Activated naive CD4-positive, alpha-beta T cell (primary cell): ENCODE measurements at places on chromosomes 3 and 15.

DNA sequence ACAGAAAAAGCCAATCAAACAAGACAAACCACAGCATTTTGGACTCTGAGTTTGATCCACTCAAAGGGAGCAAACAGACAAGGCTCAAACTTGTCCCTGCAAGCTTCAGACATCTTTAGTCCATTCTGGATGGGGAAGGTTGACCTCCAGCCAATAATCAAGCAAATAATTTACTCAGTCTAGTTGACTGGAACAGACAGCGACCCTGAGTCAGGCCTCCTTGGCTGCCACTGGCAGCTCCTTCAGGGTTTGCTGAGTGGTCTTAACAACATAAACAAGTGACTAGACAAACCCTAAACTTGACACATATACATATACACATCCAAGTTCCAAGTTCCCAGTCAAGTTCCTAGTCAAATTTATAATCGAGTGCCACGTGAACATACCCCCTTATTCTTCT, 313.9 kb downstream of the POLQ start:
- no peak for DNase-seq

- DNase-seq: no peak
Observed at GRCh38 chr3:149085828-149086231, 503 bp downstream of the HLTF start.

DNA sequence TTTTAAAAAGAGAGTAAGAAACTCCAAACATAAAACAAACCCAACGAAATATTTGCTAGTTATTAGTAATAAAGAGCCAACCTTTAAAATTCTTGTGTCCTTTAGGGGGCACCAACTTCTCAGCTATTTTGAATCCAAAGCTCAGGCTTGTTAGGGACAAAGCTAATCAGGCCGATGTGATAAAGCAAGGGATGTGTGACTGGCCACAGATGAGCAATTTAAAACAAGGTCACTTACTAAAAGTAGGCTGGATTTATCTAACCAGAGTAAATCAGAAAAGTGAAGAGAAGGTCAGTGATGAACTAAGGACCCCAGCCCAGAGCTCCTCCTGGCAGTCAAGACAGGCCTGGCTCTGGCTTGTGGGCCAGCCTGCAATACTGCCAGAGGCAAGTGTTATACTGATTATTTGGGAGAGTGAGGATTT, 108.5 kb downstream of the CYP19A1 start:
- DNase-seq: no peak

DNA sequence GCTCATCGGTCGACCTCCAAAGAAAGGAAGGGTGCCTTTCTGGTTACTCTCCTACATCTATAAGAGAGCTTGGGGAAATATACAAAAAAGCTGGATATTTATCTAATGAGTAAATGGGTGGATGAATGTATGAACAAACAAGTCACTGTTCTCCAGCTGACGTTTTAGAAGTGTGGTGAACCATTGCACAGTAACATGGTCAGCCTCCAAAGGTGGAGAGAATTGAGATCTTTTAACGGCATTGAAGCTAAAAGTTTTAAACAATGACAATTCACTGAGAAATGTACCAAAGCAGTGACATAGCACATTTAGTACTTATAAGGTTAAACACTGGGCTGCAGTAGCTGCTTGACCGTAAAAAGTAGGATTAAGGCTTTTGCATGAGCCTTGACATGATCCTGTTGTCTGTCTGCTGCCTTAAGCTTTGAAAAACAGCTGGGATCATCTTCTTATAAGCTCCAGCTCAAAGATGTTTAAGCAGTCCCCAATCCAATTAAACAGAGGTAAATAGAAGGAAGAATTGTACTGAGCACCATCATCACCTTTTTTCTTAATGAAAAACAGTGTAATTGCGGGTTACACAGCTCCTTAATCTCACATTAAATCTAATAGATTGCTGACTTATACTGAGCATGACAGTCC, 222.9 kb downstream of the WDR72 start:
- no peak for DNase-seq

DNA sequence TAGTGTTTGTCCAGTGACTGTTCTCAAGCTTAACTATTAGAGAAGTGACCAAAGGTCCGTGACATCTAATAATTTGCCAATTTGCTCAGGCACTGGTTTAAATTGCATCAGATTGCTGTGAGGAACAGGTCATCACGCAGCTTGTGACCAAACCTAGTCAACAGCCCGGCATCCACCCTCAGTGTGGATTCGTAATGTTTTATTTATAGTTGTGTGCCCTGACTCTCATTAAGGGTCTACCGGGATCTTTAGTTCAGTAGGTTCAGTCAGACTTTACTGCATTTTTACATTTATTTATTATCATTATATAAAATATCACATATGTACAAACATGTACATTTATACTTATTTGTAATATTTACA, 46.4 kb upstream of the PGPEP1L start:
- DNase-seq: no peak

- DNase-seq: no peak
Observed at GRCh38 chr3:52092891-52093290, 36.5 kb upstream of the DUSP7 start.
